ENCODE measurements at places on chromosomes 2 and 18.
A peak's percentile ranks its signal among the peaks of the same experiment; 100 is the strongest.

DNA sequence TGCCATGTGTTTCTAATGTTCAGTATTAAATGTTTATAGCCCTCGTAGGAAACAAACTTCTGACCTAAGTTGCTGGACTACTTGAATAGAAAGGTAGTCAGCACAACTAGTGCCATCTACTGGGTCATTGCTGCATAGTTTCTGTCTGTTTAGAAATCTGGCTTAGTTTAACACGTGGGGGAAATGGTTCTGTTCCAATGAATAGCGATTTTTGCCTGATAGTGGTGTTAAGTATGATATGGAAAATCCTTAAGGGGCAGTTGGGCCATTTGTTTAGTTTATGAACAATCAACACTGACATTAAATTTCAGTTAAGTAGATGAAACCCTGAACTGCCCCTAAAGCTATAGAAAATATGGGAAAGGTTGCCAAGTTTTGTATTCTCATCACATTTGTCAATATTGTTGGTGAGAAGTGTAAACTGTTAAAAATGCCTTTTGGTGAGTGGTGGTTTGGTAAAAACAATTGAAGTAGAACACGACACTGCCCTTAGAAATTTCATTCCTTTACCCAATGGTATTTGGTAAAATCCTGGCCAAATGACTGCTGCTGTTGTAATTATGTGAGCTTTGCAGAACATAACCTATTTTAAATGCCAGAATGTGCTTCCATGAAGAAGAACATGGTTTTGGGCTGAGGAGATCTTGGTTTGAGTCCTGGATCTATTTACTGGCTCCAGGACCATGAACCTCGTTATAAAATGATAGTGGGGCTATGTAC lies 13.2 kb downstream of the NABP1 start:
- peak; percentile 82 for DNase-seq

DNA sequence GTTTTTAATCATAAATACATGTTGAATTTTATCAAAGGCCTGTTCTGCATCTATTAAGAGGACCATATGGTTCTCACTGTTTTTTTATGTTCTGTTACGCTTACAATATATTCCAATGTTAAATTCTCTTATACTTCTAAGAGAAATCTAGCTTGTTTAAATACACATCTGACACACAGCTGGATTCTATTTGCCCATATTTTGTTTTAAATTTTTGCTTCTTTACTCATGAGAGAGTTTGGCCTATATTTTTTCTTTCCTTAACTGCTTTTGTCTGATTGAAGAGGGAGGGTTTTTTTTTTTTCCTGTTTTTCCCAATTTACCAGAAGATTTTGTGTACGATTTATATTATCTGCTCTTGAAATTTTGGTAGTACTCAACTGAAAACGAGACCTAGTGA lies 34.9 kb downstream of the RNF144A start:
- DNase-seq: no peak

DNA sequence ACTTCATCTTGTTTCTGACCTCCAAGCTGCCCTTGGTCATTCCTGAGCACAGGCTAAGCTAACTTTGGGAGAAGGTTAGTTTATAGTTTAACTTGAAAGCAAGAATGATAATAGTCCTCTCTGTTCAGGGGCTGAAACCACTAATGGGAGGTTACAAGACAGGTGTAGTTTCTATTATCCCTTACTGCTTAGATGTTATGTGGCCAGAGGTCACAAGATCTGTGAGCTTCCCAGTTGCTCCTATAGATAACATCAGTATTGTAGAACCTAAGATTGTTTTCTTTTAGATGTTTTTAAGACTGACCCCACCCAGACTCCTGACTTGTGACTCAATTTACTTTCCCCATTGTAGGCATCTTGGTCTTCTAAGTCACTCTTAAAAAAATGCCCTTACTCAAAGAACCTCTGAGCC lies 94.8 kb upstream of the LPIN2 start:
- no peak for DNase-seq

DNA sequence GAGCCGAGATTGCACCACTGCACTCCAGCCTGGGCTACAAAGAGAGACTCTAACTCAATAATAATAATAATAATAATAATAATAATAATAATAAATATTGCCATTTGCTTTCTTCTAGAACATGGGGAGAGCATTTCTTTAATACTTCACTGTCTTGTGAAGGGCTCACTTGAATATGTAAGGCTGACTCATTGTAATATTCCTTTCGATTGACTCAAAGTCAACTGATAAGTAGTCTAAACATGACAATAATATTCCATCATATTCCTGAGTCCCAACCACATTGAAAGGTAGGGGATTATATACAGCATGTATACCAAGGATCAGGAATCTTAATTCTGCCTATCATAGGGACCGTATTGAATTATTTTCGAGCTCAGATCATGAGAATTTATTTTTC lies 949.2 kb downstream of the DSC3 start:
- no peak for DNase-seq

- no peak for DNase-seq
These were observed 191.5 kb downstream of the MCFD2 start for GRCh38 chr2:46724107-46724506.

DNA sequence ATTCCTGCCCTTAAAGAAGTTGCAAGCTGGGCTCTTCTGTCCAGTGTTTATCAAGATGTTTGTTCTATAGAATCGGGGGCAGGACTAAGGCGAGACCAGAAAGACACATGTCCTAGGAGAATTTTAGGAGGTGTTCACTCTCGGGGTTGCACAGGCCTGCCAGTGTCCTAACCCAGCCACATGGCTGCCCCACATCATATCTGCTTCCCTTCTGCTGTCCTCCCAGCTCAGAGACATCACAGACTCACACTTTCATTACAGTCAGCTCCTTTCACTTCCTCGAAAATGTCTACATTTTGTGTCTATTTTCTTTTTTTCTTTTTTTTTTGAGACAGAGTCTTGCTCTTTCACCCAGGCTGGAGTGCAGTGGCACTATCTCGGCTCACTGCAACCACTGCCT lies 10.7 kb upstream of the MRO start:
- DNase-seq: no peak

- no peak for DNase-seq
These were observed 63.1 kb downstream of the PLB1 start for GRCh38 chr2:28558918-28559317.

DNA sequence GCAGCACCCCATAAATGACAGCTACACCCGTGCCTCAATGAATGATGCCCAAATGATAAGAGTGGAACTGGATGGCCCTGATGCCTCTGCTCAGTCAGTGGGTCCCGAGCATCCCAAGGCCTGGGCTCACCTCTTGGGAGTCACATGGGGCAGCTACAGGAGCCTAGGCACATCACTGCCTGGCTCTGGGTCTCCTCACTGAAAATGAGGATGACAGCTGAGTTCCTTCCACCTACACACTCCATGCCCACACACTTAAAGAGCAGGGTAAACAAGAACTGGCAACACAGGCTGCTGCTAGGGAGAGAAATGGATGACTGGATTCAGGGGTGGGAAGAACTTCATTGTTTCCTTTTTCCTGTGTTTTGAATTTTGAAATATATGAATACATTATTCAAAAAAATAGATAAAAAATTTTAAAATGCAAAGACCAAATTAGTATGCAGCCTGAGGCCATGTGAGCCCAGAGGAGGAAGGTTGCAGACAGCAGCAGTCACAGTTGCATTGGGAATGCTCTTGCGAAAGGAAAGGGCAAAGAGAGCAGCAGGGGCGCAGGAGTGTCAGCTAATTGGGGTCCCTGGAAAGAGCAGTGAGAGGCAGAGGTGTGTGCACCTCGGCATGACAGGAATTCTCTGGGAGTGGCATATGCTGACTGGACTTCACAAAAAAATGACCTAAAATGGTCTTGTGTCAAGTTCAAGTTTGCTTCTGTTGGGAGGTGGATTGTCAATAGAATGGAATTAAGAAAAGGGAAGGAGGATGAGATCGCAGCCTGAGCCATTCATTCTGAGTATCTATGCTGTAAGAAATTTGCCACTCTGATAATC lies 327.1 kb downstream of the CELF4 start:
- DNase-seq: no peak

GRCh38 chr2:134120406-134120732 lies 133.5 kb upstream of the MGAT5 start:
- DNase-seq: no peak

DNA sequence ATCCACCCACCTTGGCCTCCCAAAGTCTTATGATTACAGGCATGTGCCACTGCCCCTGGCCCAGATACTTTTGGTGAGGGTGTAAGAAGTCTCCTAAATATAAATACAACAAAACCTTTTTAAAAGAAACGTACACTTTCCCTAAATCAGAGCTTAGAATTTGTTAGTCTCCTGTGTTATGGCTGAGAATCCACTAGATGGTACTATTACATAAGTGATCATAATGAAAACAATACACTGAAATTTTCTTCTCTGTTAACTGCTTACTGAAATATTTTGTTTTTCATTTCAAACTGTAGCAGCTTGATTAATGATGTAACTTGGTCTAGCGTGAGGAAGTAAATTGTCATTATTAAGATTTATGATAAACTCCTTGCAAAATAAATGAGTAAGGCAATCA lies 74.8 kb upstream of the FAM98A start:
- no peak for DNase-seq

DNA sequence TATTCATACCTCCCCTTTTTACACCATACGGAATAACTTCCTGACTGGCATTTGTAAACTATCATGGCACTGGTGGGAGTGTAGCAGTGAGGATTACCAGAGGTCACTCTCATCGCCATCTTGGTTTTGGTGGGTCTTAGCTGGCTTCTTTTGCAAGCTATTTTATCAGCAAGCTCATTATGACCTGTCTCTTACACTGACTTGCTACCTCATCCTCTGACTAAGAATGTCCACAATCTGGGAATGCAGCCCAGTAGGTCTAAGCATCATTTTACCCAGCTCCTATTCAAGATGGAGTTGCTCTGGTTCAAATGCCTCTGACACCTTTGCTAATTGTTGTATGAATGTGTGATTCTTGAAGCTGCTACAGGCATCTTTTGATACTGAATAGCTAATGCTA lies 950.8 kb upstream of the SLC39A10 start:
- DNase-seq: no peak
